Type B pancreatic cell (in vitro differentiated cells): ENCODE measurements at places on chromosomes 2 and 18. TPM values are rescaled to one million over a fixed set of nuclear protein-coding genes. Genes with fewer than 3 reads are reported as not detected.
A peak's percentile ranks its signal among the peaks of the same experiment; 100 is the strongest.

DNA sequence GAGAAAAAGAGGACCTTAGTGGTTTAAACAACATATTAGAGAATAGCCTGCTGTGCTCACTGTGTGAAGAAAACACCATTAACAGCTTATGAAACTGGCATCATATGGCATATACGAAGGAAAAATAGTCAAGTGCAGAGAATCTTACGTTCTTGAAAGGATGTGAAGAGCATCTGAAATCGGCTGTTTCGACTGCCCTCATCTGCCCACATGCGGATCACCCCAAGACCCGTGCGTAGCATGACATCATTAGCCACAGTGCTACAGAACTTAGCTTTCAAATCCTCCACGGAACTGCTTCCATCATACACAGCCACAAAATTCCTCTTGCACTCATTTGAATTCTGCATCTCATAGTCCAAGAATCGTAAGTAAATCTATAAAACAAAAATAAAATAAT, 84.3 kb downstream of the NETO1 start:
- DNase-seq: no peak

DNA sequence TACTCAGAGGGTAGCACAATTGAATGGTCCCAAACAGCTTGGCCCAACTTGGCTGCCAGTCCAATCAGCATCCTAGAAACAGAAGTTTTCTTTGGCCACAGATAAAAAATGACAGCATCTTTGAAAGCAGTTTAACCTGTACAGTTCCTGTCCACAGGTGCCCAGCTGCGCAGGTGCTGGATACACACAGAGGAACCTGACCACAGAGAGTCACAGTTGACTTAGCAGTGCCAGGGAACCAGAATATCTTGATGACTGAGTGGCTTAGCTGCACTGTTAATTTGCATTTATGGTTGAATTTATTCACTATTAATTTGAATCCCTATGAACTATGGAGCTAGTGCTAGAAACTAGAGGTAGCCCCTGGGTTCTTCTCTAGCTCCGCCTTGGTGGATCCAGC, 93.7 kb downstream of the TPGS2 start:
- DNase-seq: no peak

GRCh38 chr2:152710713-152711112, 6.5 kb downstream of the PRPF40A start:
- no peak for DNase-seq

DNA sequence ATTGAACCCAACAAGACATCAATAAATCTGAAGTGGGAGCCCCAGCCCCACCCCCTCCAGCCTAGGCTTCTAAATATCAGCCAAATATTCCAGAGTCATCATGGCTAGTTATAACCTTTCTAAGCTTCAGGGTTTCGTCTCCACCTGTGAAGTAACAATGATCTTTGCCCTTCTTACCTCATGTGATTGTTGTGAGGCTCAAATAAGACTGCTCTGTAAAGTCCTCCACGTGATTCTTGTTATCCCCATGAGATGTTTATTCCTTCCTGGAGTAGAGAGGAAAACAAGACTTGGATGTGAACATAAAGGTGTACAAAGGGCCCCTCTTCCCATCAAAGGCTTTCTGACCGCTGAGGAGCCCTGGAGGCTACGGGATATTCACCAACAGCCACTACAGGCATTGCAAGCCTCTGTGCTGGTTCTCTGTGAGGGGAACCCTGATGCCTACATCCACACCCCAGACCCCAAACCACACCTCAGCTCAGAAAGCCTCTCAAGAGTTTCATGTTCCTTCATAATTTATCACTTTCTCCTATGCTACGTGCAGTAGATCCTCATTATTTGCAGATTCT, 20.1 kb upstream of the REEP1 start:
- DNase-seq: no peak

DNA sequence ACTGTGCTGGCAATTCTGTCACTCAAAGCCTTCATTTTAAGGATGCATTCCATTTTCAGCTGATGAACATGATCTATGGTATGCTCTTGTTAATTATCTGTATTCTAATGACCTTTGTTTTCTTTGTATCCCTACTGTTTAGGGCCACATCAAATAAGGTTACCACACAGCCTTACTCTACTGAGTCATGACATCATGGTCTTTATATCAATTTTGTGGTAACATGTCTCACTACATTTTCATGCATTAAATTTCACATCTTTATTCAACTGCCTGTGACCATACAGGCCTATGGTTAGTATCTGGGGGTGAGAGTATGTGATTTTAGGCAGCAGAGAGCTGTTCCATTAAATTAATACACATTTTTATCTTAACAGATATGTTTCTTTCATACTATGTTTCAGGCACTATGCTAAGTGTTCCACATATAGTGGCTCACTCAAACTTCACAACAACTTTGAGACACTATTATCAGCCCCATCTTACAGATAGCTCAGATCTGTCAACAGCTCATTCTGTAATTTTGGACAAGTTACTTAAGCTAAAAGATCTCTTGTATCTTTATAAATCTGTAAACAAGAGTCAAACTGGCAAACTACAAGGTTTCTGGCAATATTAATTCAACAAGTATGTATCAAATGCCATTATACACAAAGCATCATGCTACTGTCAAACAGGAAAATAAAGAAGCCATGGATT, 18.0 kb downstream of the LRPPRC start:
- DNase-seq: no peak

DNA sequence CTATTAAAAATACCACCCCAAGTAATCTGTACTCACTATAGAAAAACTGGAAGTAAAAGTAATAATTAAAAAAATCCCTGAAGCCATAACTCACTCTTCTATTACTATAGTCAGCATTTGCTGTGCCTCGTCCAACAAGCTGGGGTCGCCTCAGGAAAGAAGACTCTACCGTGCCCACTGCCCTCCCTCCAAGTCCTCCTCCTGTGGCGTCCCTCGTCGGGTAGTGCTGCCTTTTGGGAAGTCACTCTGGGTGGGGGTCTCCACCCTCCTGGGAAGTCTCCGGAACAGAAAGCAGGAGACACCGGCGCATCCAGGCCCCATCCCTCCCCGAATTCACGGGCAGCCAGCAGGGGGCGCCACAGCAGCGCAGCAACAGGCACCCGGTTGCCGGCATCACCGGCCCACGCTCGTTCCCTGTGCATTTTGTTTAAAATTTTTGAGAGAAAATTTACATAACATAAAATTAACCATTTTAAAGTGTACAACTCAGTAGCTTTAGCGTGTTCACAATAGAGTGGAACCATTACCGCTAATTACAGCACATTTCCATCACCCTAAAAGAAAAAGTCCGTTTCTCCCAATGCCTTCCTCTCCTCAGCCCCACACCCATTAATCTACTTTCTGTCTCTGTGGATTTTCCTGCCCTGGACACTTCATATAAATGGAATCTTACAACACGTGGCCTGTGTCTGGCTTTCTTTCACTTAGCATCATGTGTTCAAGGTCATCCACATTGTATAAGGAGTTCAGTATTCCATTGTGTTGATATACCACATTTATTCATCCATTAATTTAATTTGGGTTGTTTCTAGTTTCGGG, 62.2 kb downstream of the ADNP2 start:
- DNase-seq: no peak

GRCh38 chr18:22974707-22975106, 41.6 kb downstream of the RBBP8 start:
- DNase-seq: no peak

The GRHL1 gene
- 37.4 and 120 TPM in 2 replicates for total RNA-seq

The GCG gene
- 4,376 and 4,649 TPM in 2 replicates for total RNA-seq

- no peak for DNase-seq
Observed at GRCh38 chr18:59515147-59515546, 156.1 kb upstream of the LMAN1 start.

DNA sequence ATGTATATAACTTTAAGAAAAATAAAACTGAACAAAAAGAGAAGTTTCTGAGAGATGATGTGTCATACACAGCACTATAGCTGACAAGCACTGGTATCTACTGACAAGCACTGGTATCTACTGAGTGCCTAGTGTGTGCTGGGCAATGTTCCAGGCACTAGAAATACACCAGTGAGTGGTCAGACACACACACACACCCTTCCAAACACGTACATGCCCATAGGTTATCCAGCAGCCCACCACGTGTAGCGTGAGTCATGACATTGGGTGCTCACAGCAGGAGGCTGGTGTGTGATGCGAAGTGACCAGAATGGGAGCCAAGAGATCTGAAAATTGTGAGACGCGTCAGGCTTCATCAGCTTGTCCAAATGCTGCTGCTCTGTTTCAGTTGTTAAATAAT, 12.2 kb upstream of the GNAL start:
- no peak for DNase-seq

The CAPN13 gene
- 3.3 and 4.9 TPM in 2 replicates for total RNA-seq

DNA sequence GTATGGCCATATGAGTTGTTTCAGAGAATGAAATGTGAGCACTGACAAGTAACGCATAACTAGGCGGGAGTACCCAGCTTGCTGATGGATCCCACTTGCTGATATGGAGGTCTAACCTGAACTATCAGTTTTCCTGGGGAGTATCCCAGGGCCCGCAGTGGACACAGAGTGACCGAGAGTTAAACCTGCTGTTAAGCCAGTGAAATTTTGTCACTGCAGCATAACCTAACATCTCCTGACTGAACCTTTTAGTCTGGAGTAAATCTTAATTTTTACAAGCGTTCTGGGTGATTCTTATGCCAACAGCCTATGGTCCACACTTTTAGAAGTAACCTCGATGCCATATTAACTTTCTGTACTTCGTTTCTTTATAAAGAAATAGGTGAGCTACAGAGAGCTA, 54.4 kb downstream of the TGFA start:
- DNase-seq: no peak

GRCh38 chr2:191421950-191422349, 176.7 kb downstream of the MYO1B start:
- DNase-seq: no peak

GRCh38 chr2:239309398-239310245, 91.2 kb downstream of the HDAC4 start:
- peak; percentile 65 for DNase-seq

DNA sequence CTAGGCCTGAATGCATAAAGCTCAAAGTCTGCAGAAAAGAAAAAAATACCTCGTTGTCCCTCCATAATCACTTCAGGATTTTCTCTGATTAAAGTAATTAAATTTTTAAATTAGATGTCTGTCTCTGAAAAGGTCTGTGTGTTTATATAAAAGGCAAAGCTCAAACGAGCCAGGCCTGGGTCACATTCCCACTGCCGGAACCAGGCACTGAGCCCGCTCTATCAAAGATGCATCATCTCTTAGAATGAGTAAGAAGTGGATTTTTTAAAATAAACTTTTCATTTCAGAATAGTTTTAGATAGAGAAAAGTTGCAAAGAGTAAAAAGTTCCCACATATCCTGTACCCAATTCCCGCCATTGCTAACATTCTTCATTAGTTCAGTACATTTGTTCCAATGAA, 202.1 kb upstream of the KYNU start:
- no peak for DNase-seq

The MTCL1 gene
- total RNA-seq: 48.7 and 50.3 TPM in 2 replicates

- DNase-seq: no peak
Observed at GRCh38 chr2:230913406-230914143, 11.5 kb downstream of the GPR55 start.

The PLEKHH2 gene
- 0.81 and 3.5 TPM in 2 replicates for total RNA-seq

The CPO gene
- 0.24 and 0.51 TPM in 2 replicates for total RNA-seq

DNA sequence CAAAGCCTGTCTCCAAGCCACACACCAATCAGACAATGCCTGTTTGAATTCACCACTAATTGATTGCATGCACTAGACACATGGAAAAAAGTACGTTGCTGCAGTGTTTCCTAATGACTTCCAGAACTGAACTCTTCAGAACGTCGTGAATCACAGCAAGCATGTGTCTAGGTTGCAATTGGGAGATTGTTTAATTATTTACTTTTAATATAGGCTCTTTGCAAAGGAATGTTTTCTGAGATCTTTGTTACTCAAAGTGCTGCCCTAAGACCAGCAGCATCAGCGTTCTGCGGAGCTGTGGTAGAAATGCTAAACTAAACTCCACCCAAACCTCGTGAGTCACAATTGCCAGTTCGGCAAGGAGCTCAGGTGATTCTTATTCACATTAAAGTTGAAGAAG, 52.7 kb upstream of the CCDC68 start:
- DNase-seq: no peak

- no peak for DNase-seq
Observed at GRCh38 chr2:37394796-37395555, 50.5 kb downstream of the QPCT start.

The UGT1A10 gene
- total RNA-seq: not detected in 2 replicates

- DNase-seq: no peak
Observed at GRCh38 chr18:3984163-3984757, 470.8 kb downstream of the DLGAP1 start.

- peak; percentile 75 for DNase-seq
Observed at GRCh38 chr2:11343650-11344341, 640 bp downstream of the ROCK2 start.

GRCh38 chr2:181847702-181848101, 43.8 kb upstream of the ITPRID2 start:
- DNase-seq: no peak

DNA sequence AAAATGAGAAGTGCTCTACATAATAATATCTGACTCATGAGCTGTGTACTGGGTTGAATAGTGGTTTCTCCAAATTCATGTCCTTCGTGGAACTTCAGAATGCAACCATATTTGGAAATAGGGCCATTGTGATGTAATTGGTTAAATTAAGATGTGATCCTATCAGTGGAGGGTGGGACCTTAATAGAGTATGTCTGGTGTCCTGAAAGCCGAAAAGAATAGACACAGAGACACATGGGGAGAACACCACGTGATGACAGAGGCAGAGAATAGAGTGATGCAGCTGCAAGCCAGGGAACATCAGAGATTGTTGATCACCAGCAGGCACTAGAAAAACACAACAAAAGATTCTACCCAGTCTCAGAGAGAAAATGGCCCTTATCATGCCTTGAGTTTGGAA, 310.1 kb downstream of the EXOC6B start:
- DNase-seq: no peak

The C2orf78 gene
- not detected in 2 replicates for total RNA-seq

DNA sequence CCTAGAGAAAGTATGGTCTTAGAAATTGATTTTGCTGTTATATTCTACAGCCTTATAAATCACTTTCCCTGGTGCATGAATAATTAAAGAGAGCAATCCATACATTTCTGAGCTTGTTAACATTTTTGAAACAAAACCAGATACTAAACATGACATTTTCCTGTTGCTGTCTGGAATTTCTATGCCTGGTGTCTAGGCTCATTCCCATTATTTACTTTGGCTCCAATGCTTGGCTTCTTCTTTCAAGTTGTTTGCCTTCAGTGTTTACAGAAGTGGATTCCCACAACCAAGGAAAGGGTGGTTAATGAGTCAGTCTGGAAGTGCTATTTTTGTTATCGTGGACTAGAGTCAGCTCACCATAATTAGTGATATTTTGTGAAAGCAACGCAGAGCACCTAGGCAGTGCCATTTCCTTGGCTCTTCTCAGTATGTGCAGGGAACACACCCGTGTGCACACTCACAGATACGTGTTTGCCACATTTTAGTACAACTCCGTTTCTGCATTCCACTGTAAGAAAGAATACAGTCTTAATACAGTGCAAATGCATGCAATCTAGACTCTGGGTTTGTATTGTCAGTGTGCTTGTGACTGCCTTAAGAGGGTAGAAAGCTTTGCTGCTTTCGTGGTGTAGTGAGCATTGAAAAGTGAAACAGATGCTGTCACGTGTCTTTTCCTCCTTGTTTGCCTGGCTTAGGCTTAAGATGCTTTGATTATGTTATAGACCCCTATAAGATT, 185.0 kb upstream of the RASGRP3 start:
- no peak for DNase-seq
